ENCODE measurements at places on chromosomes 7 and 10.

- DNase-seq, result no peak
Observed at GRCh38 chr7:46745707-46746090, 824.6 kb upstream of the IGFBP3 start.

DNA sequence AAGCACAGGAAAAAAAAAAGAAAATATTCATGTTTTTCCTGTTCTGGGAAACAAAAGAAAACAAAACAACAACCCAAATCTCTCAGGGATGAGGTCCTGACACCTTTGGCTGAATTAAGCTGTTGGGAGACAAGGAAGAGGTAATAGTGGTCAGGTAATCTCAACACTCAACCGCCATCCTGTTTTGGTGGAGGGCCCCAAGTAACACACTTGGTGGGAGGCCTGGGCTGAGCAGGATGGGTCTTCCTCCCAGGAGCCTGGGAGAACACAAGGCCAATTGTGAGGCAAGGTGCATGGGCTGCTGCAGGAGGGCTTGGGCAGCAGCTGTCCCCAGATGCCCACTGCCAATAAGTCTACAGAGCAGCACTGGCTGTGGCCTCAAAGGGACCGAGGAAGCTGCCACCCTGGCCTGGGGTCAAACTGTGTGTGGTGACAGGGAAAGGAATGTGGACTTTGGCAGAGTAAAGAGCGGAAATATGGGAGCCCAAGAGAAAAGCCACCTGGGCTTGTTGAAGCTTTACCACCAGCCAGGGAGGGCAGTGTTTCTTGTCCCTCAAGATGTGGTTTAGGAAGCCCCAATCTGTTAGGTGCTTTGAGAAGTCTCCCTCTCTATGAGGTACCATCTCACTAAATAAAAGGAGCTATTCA is 93.5 kb upstream of the SLC25A13 start:
- DNase-seq, result no peak

- DNase-seq, result no peak
Observed at GRCh38 chr10:69125554-69125953, 1.6 kb downstream of the VPS26A start.

DNA sequence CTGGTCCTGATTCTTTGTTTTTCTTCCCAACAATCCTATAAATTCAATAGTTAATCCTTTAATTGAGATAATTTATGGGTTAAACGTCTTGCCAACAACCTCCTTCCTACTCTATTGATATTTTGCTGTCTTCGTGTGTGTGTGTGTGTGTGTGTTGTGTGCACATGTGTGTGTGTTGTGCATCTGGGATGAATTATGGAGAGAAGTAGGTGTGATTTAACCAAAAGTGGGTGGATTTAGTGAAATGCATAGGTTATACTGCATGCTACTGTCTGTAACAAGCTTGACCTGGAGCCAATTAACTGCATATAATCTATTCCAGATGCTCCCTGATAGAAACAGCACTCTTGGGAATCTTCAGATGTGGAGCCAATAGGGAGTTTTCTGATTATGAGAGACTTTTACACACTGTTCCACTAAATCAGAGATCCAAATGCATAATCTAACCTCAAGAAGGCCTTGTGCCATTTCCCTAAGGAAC is 61.2 kb downstream of the SEMA3D start:
- peak; percentile 92 for DNase-seq

GRCh38 chr10:47340608-47341170 is 7.5 kb upstream of the RBP3 start:
- peak; percentile 22 for DNase-seq

GRCh38 chr7:30912021-30912730 is 523 bp downstream of the AQP1 start:
- no peak for DNase-seq

GRCh38 chr7:21914671-21915070 is 31.0 kb downstream of the CDCA7L start:
- no peak for DNase-seq

DNA sequence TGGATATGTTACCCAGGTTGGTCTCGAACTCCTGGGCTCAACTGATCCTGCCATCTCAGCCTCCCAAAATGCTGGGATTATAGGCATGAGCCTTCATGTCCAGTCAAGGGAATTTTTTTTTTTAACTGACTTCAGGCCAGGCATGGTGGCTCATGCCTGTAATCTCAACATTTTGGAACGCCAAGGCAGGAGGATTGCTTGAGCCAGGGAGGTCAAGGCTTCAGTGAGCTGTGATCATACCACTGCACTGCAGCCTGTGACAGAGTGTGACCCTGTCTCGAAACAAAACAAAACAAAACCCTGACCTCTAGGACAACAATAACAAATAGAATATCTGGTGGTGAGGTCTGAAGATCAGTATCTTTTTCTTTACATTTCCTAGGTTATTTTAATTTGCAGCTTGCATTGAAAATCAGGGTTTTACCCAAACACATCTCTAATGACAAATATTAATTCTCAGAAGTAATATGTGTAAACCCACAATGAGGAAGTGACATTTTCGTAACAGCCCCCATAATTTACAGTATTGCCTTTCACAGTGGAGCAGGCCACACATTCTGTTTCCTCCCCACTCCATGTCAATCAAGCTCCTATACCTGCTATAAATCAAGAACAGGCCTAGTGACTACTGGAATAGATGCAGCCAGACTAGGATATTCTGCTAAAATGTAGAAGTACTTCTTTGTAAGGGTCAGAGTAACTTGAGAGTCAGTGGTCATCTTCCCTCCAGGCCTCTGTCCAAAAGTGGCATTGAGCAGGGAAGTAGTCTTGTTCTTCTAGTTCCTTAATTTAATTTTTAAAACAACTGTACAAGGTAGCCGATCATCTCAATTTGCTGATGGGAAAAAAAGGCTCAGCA is 43.3 kb upstream of the ECHDC3 start:
- no peak for DNase-seq

DNA sequence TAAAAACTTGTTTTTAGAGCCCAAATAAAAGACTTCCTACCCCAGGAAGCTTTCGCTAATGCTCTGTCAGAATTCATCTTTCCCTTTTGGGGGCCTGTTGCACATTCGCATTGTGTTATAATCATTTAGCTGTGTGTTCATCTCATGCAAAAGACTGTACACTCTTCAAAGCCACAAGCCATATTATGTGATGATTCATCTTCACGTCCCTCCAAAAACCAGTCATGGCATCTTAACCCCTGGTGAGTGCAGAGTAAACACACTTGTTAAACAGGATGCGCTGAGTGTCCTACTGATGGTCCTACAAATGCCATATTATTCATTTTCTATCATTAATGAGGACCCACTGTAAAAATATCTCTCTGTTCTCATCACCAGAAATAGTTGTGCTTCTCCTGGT is 235.4 kb downstream of the KIAA1217 start:
- DNase-seq, result peak; percentile 87

DNA sequence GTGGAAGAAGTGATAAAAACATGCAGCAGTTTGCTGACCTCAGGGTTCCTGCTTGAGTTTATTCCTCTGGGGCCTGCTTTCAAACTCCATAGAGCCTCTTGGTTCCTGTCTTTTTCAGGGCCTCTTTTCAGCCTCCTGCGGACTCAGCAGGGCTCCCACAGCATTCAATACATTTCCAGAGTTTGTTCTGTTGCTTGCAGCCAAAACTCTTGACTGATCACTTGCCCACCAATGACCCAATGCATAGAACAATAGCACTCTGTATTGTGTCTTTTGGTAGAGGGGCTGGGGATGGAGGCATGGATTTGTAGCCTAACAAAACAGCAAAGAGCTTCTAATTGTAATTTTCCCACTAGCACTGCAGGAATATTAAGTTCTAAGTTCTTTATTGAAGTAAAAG is 50.8 kb upstream of the CREB5 start:
- no peak for DNase-seq

DNA sequence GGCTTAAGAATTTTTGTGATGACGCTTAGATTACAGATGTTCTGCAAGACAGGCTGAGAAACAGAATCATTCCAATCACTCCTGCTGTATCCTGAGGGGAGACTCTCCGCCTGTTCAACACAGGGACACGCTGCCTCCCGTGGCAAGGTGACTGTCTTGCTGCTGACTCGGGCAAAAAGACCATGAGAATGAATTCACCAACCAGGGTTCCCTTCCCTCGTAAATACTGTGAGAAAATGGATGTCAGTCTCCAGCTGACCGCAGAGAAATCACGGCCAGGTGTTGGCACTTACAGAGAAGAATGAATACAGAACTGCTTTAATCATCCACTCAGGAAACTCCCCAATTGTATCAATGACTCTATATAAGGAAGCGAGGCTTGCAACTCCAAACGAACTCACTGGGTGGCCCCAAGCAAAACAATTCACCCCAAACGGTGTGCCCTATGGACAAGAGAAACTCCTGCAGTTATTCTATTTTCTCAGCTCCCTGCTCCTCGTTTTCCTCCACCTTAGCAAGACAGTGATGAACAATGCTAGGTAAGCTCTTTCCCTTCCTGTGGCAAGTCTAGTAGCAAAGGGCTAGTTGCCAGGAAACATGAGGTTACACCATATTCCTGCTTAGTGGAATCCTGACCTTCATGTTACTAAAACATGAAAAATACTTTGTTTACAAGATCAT is 22.8 kb downstream of the GNA12 start:
- DNase-seq, result peak; percentile 59

DNA sequence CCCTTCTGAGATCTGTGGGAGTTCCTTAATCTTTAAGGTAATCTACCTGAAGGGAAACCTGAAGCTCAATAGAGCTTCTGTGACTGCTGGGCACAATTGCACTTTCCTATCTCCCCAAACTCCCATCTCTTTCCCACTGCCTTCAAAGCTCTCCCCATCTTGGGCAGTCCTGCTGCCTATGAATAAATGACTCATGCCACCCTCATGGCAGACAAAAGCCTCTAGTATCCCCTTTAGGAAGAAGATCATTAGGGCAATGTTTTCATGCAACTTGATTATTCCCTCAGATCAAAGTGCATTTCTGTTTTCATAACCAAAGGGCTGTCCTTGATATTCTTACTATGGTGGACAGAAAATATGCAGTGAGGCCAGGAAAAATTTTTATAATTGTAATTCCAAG is 704.9 kb upstream of the LRRN3 start:
- no peak for DNase-seq

DNA sequence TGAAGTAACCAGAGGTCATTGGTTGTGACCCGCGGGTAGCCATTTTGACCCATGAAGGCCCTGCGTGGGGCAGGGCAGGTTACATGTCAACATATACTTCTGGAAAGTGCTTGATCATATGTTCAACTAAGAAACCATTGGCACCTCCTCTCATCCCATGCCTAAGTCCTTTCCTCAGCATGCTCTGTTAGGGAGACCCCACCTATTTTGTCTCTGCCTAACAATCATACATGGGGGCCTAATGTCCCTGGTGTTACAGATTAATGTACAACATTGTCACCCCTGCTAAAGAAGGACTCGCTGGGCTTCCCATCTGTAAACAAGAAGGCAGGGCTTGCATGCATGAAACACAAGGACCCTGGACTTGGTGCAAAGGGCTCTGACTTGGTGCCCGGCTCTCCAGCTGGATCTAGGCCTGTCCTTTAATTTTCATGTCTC is 133.7 kb upstream of the TNS3 start:
- no peak for DNase-seq

GRCh38 chr7:133976140-133976539 is 151.0 kb upstream of the LRGUK start:
- DNase-seq, result no peak

GRCh38 chr7:73964786-73965185 is 63.2 kb upstream of the ELN start:
- no peak for DNase-seq

DNA sequence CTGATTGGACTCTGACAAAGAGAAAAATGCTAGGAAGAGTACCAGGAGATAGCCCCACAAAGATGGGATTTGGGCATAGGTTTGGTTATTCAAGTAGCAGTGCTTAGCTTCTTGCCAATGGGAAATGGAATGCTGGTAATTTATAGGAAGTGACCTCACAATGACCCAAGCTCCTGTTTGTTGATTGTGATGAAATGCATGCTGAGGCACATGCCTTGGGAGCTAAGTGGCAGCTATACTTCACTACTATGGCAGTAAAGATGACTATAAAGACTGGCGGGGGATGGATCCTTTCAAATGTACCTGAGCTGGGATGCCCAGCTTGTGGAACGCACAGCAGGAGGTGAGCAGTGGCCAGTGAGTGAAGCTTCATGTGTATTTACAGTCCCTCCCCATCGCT is 153.8 kb downstream of the ZNF22 start:
- no peak for DNase-seq

DNA sequence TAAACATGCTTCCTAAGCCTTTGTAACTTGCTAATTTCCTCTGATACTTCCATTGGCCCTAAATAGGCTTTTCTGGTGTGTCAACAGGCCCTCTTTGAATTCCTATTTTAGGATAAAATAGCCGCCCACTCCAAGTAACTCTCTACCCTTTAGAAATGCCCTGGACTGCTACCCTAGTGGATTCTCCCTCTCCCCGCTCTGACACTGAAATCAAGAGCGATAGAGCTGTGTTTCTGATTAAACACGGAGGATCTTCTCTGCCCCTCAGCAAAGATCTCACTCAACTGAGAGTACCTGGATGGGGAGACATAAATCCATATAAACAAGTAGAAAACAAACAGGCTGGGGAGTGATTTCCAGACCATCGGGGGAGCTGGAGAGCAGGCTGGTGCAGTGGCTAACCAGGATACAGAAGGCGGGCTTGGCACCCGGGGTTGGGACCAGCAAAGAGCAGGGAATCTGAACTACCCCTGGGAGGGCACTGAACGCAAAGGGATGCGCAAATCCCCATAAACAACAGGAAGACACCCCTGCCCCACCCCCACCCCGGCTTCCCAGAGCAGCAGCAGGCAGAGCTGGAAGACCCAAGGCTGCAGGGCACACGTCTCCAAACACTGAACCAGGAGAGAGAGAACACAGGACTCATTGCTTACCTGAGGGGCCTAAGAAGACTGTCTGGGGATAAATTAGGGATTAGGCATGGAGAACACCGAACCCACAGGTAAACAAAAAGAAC is 2.5 kb downstream of the ASB13 start:
- no peak for DNase-seq

GRCh38 chr7:20896996-20897395 is 110.3 kb upstream of the SP8 start:
- no peak for DNase-seq

DNA sequence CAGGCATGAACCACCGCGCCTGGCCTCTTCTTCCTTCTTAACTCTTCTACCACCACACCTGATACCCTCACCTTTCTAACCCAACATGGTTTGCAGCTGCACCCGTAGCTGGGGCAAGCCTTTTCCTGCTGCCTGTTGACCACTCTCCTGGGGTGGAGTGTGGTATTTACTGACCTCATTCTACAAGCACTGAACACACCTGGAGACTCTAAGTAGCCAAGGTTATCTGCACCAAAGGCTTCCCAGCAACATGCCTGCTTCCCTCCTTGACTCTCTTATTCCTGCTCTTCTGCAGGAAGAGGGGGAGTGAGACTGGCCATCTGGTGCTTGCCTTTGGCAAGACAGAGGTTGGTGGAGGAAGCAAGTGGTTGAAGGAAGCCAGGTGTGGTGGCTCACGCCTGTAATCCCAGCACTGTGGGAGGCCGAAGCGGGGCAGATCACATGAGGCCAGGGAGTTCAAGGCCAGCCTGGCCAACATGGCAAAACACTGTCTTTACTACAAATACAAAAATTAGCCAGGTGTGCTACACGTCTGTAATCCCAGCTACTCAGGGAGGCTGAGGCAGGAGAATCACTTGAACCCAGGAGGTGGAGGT is 10.1 kb downstream of the ACTR1A start:
- no peak for DNase-seq

- no peak for DNase-seq
Observed at GRCh38 chr10:124318811-124319210, 99.9 kb downstream of the OAT start.

All from HFF-Myc (cell line).